ENCODE measurements at places on chromosomes 1 and 21. TPM values are rescaled to one million over a fixed set of nuclear protein-coding genes. Genes with fewer than 3 reads are reported as not detected.

ERICH3 gene
- not detected for total RNA-seq

LCE6A gene
- not detected for total RNA-seq

AADACL4 gene
- total RNA-seq: not detected

OR2T35 gene
- total RNA-seq: not detected

IFFO2 gene
- total RNA-seq: 21.5 TPM

PCBP3 gene
- 15.0 TPM for total RNA-seq

ELAPOR1 gene
- 1.5 TPM for total RNA-seq

TTLL7 gene
- total RNA-seq: 80.2 TPM

RUNX3 gene
- 4.4 TPM for total RNA-seq

CD5L gene
- 1.0 TPM for total RNA-seq

SLC25A34 gene
- total RNA-seq: 2.5 TPM

PADI3 gene
- not detected for total RNA-seq

CA14 gene
- not detected for total RNA-seq

TNNI3K gene
- 2.8 TPM for total RNA-seq

RORC gene
- not detected for total RNA-seq

PLD5 gene
- total RNA-seq: 18.1 TPM

CNIH4 gene
- 45.6 TPM for total RNA-seq

C8B gene
- not detected for total RNA-seq

MXRA8 gene
- total RNA-seq: 105 TPM

TMCO4 gene
- total RNA-seq: 37.1 TPM

CYP4A22 gene
- 0.18 TPM for total RNA-seq

COL11A1 gene
- total RNA-seq: 0.29 TPM

RHBDL2 gene
- total RNA-seq: 0.57 TPM

CYP4A11 gene
- total RNA-seq: 0.15 TPM

LAX1 gene
- 2.2 TPM for total RNA-seq

C1QB gene
- total RNA-seq: 225 TPM

ARTN gene
- 1.8 TPM for total RNA-seq

SLAMF8 gene
- total RNA-seq: 8.0 TPM

UBE2U gene
- total RNA-seq: not detected

GBP5 gene
- total RNA-seq: 3.7 TPM

TRIM67 gene
- total RNA-seq: not detected

HP1BP3 gene
- total RNA-seq: 204 TPM

BSND gene
- not detected for total RNA-seq

SERPINC1 gene
- total RNA-seq: not detected

ASCL5 gene
- total RNA-seq: not detected

SYT2 gene
- 0.03 TPM for total RNA-seq

CNN3 gene
- 386 TPM for total RNA-seq

CREB3L4 gene
- 5.0 TPM for total RNA-seq

OR10Z1 gene
- not detected for total RNA-seq

MTMR11 gene
- total RNA-seq: 55.4 TPM

Measured in aorta (tissue), 5 donors.